ENCODE measurements at places on chromosomes 7 and 10.

DNA sequence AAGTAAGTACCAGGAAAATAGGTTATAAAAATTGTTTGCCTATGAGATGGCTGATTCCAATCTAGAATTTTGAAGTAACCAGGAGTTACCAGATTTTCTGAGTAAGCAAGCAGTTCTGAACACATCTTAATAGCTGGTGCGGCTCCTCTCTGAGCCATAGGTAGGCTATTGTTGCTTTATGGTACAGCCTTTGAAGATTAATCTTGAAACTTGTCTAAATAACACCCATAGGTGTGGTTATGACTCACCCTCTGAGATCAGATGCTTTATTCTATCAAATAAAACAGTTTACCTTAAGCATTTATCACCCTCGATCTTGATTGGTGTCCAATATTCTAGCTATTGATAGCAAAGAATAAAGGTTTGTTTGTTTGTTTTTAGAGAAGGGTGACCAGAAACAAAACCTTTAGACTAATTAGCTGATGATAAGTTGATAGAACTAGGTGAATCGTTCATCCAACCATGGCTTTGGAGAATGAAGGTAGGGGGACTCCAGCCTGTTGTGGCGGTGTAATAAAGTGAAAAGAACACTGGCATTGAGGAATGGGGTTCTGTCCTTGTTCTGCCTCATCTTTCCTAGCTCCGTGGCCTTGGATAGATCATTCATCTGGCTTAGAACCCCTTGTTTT lies 72.2 kb downstream of the VTI1A start:
- DNase-seq, result no peak

DNA sequence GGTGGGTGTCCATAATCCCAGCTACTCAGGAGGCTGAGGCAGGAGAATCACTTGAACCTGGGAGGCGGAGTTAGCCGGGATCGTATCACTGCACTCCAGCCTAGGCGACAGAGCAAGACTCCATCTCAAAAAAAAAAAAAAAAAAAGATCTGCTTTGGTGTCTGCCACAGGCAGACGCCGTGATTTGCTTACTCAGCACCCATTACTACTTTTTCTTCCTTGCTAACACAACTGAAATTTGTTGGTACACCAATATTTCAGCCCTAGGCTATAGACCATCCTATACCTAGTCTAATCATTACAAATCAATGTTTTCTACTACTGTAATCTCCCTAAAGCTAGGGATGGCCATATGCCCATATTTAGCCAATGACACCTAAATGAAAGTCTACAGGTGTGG lies 53.5 kb upstream of the PARD3 start:
- no peak for DNase-seq

- no peak for DNase-seq
Measured at GRCh38 chr10:119398996-119399395, 143.5 kb downstream of the RGS10 start.

- no peak for DNase-seq
Measured at GRCh38 chr10:128286141-128286761, 160.0 kb upstream of the MKI67 start.

GRCh38 chr10:17154116-17154515 lies 24.5 kb upstream of the CUBN start:
- no peak for DNase-seq

GRCh38 chr10:69757553-69758309 lies 44.0 kb upstream of the COL13A1 start:
- no peak for DNase-seq

DNA sequence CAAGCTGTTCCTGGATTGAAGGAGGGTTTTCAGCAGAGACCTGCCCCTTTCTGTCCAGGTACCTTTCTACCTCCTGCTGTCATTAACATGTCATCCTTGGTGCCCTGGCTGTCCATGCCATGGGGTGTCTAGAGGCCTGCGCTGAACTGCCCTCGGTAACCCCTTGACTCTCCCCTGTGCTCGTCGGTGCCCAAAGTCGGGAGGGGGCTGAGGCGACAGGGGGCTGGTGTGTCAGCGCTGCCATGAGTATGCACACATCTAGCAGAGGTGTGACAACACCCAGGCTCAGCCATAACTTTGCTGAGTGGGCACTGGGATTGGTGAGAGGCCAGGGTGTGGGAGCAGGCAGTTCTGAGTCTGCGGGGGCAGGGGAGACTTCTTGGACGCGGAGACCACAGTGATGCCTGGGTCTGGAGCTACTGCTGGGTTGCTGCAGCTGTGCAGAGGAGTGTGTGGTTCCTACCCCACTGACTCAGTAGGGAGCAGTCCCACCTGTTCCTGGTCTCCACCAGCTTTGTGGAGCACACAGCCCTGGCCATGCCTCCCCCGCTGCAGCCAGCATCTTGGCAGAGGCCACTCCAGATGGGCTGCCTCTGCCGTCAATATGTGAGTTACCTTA lies 376.2 kb upstream of the SEMA3C start:
- no peak for DNase-seq

- no peak for DNase-seq
Measured at GRCh38 chr10:101155896-101156295, 24.8 kb downstream of the TLX1 start.

- no peak for DNase-seq
Measured at GRCh38 chr10:28036587-28036986, 37.7 kb upstream of the ODAD2 start.

GRCh38 chr7:38223306-38223705 lies 45.3 kb downstream of the STARD3NL start:
- DNase-seq, result no peak

- DNase-seq, result no peak
Measured at GRCh38 chr7:130377178-130377577, 3.1 kb upstream of the CPA1 start.

DNA sequence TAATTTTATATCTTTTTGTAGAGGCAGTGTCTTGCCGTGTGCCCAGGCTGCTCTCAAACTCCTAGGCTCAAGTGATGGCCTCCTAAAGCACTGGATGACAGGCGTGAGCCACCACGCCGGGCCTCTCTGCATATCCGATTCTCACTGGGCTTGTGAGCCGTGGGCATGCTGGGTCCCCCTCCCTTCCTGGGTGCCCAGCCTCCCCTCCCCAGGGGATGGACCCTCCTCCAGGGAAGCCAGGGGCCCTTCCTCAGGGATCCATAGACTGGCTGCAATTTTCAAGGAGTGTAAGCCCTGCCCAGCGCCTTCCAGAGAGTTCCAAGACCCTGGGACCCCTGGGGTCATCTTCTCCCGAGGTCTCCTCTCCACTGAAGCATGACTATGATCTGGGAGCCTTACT lies 23.7 kb upstream of the ELFN1 start:
- no peak for DNase-seq

- no peak for DNase-seq
Measured at GRCh38 chr10:43808136-43808535, 159.5 kb upstream of the ZNF32 start.

GRCh38 chr7:156820445-156821063 lies 72.4 kb downstream of the LMBR1 start:
- no peak for DNase-seq

- DNase-seq, result no peak
Measured at GRCh38 chr7:82629583-82629982, 186.0 kb upstream of the CACNA2D1 start.

DNA sequence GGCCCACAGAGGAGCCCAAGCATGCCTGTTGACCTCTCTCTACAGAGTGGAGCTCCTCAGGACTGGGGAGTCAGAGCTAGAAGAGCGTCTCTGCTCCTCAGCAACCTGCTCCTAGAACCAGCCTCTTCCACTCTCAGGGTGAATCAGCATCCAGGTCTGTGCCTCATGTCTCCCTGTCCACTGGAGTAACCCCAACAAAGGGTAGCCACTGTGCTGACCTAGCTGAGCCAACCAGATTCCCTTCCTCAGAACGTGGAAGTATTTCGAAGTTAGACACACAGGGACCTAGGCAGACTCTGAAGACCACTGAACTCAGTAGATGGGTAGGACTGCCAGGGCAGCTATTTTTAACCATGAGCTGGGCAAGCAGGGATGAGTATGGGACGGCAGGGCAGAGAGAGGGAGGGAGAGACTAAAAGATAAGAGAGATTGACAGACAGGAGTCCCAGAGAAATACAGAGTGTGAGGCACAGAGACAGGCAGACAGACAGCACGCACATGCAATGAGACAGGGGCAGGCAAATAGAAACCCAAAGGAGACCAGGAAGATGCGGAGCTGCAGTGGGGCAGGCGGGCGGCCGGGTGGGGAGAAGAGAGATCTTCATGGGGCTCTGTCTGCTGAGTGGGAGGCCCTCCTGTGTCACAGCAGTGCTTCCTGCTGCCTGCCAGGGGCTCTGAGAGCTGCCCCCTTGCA lies 56.7 kb downstream of the OSBPL3 start:
- DNase-seq, result no peak

DNA sequence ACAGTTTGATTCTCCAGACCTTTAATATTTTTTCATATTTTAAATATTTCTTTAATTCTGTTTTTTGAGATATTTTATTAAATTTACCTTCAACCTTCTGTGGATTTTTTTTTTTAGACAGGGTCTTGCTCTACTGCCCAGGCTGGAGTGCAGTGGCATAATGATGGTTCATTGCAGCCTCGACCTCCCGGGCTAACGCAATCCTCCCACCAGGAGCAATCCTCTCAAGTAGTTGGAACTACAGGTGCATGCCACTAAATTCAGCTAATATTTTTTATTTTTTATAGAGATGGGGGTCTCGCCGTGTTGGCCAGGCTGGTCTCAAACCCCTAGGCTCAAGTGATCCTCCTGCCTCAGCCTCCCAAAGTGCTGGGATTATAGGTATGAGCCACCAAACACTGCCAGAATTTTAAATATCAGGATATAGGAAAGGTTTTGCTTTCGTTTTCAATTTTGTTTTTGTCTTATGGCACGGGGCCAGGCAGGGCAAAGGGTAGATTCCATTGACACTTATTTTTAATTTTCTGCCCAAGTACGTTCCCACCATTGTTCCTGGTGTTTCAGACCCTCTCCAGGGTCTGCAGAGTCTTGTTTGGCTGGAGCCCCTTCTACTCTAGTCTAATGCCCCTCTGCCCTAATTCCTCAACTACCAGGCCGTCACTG lies 1.2 kb downstream of the TACC2 start:
- no peak for DNase-seq

DNA sequence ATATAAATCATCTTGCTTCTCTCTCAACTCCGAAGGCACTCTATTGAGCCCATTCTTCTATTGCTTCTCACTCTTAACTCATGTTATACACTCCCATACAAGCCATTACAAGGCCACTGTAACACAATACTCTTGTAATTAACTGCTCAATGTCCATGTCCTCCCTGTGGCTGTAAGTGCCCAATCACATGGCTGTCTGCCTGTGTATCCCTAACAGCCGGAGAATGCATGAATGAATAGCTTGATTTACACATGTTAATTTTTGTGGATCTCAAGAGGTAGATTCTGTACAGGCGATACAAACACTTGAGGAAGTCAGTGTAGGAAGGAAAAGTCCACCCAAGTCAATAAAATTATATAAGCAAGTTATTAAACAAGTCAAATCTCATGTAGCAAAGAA lies 215.6 kb downstream of the DOCK4 start:
- no peak for DNase-seq

DNA sequence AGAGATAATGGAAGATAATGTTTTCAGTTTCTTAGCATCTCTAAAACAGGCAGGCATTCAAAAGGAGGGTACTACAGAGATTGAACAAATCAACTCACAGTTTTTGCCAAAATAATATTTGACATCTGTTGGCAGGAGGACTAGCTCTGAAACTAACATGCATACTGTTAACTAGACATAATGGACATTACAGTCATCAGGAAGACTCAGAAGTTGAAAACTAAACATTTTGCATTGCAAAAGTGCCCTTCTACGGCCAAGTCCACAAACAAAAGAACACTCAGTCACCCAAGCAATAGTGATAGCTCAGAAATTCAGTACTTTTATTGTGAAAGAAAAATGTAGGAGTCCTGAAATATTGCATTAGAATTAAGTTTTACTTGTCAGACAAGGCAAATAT lies 399.0 kb downstream of the HGF start:
- no peak for DNase-seq

GRCh38 chr7:123271231-123271630 lies 71.5 kb upstream of the SLC13A1 start:
- no peak for DNase-seq

GRCh38 chr10:28410420-28411135 lies 107.7 kb upstream of the MPP7 start:
- DNase-seq, result no peak

DNA sequence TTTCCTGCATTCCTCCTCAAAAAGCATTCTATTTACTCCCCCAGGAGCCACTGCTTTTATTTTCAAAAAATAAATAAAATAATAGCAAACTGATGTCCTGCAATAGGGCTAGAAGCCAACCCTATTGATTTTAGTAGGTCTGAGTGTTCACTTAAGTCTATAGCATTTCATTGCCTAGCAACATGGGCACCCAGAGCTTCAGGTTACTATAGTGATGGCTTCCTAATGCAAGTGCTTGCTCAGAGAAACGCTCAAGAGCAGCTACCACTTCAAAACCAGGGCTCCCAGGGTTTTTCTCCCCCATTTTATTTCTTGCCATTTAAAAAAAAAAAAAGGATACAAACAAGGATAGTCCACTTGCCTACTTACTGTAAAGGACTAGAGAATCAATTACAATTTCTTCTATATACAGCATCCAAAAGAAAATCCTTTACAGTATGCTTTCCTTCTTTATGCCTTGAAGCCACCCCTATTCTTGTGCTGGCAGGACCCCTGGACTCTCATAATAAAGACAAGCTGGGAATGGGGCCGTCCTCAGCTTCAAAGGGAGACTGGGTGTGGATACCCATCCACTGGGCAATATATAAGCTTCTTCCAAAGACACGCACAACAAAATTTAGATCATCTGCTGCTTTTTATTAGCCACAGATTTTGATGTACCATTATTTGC lies 133.3 kb downstream of the VPS41 start:
- DNase-seq, result no peak

GRCh38 chr7:99624484-99624883 lies 7.7 kb downstream of the ZSCAN25 start:
- DNase-seq, result no peak

DNA sequence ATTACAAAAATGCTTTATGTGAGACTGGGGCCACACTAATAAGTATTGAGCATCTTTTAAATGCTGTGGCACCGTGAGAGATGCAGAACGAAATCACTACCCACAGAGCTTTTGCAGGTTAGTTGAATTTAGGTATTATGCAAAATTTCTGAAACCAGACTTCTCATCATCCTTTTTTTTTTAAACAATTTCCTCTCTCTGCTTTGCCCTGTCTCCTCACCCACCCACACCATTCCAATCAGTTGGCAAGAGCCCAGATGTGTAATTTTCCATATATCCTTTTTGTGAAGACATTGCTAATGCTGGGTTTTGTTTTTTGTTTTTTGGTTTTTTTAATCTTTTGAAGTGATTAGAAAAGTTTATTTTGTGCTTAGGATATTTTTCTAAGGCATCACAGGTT lies 1.1 kb downstream of the YAE1 start:
- DNase-seq, result no peak

DNA sequence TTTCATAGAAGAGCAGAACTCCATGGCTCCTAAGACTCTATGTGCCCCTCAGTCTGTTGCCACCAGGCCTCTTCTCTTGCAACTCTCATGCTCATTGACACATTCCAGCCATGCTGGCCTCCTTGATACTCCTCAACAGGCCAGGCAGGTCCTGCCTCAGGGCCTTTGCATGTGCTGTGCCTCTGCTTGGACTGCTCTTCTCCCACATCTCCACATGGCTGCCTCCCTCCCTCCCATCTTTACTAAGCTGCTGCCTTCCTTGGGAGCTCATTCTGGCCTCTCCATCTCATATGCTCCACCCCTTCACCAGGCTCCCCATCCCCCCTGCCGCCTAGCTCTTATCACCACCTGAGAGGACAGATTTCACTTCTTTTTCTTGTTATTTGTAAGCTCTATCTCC lies 103.8 kb upstream of the GPR26 start:
- DNase-seq, result no peak

- no peak for DNase-seq
Measured at GRCh38 chr7:158809596-158809995, 19.7 kb downstream of the ESYT2 start.

- no peak for DNase-seq
Measured at GRCh38 chr7:133584956-133585668, 332.2 kb downstream of the EXOC4 start.

Measured in GM12891 (cell line).